Uterus (tissue), 4 donors: ENCODE measurements at places on chromosomes 6 and 20. TPM values are rescaled to one million over a fixed set of nuclear protein-coding genes. Genes with fewer than 3 reads are reported as not detected.

DNA sequence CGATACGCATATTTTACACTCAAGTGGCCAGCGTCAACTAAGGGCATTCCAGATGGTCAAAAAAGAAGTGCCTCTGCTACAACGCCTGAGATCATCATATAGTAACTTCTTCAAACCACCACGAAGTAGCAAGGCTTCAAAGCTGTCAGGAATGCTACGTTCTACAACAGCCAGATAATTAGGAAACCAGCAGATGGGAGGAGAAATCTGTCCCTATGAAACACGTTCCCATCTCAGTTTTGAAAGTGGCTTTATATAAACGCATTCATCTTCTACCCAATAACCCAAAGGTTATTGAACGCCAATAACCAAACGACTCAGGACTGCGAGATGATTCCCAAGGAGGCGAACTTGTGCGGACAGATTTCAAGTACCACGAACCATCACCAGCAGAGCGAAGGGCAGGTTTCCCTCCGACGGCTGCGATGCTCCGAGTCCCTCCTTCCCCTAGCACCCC lies 1.2 kb downstream of the ABHD12 start:
- no peak for DNase-seq

GRCh38 chr6:96899451-96899998 lies 1.8 kb upstream of the NDUFAF4 start:
- peak; percentile 17 for DNase-seq

The CRIP3 gene
- not detected for total RNA-seq

DNA sequence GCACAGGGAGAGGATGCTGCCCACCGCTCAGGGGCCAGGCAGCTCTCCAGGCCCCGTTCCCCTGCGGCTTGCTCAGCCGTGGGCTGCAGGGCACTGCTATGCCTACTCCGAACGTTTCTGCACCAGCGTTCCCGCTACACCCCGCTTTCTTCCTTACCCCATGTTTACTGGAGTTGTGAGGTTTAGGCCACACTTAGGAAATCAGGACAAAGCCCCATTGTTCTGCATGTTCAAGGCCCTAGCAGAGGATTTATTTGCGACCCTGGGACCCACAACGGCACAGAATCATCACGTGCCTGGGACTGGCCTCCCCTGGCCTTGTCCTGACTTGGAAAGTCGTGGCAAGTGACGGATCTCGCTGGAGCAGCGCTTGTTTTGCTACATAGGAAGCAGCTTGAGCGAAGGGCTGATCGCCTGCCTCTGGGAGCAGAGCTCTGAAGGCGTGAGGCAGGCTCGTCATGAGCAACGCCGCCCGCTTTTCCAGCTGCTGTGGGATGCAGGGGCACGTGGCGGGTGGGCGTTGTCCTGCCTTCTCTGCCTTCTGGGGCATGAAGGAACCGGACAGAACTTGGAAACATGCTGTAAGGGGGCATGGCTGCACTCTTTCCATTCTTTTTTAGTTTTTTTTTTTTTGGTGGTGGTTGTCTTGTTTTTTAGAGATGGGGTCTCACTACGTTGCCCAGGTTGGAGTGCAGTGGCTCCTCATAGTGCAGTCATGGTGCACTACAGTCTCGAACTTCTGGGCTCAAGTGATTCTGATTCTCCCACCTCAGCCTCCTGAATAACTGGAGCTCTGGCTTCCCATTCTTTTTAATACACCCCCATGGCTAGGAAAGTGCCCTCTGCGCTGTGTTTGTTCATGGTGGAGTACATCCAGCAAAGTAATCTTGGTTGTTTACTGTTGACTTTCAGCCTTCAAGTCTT lies 14.6 kb upstream of the TMEM181 start:
- DNase-seq = no peak

DNA sequence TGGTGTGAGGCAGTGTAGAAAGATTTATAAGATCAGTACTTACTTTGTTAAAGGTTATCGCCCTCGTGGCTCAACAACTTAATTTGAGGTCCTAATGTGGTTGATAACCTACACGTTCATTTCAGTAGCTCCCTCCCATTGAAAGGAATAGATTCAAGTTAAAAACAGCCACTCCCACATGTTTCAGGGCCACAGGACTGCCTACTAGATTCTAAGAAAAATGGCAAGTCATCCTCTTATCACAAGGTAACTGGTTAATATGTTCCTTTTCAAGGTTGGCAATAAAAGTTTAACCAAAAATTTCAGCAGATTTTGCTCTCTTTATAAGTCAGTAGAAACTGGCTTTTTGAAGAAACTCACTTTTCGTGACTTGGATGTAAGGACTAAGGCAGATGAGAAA lies 17.1 kb downstream of the GSTA2 start:
- DNase-seq = no peak

The PREX1 gene
- total RNA-seq = 10.0 TPM

GRCh38 chr20:49916146-49917002 lies 1.0 kb upstream of the SPATA2 start:
- no peak for DNase-seq

The RWDD2A gene
- 4.3 TPM for total RNA-seq

The RNF114 gene
- 118 TPM for total RNA-seq

DNA sequence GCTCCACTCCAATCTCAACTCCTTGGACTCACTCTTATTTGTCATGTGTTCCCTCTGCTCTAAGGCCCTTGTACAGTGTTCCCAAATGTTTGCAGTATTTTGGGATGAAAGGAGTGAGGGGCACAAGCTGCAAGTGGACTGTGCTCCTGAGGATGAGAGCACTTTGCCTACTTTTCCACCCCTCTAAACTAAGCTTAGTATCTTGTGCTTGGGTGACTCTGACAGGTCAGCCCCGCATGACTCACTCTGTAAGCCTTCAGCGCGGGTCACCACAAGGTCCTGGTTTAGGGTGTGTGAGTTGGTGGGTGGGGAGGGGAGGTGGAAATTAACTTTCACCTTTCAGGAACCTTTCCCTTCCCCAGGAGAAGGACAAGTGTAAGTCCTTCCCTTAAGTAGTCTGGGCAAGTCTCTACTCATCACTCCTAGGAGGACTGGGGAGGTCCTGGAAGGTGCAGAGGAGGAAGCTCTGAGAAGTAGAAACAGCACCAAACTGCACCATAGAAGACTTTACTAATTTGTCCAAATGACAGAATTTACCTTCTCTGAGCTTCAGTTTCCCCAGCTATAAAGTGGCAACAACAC lies 68.8 kb upstream of the EPB41L1 start:
- DNase-seq = no peak

DNA sequence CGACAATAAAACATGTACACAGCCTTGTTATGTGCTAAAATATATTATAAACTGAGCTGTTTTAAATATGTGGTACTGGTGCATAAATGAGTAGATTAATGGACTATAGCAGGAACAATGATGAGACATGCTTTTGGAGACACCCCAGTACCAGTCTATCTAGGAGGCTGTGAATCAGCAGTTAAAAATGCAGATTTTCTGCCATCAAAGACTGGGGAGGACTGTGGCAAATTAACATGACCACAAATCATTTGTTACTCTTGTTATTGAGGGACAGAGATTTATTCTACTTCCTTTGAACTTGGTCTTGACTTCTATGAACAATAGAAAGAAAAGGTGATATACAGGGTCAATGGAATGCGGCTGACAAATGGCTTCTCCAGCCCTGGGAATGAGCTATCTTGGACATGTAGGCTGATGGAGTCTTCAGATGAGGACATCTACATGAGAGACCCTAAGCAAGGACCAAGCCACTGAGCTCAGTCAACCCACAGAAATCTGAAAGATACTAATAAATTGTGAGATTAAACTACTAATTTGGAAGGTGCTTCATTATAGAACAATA lies 551.7 kb upstream of the GJE1 start:
- no peak for DNase-seq

GRCh38 chr6:118787724-118788423 lies 106.1 kb upstream of the ASF1A start:
- no peak for DNase-seq

- no peak for DNase-seq
These were observed 815.5 kb downstream of the BCKDHB start for GRCh38 chr6:80921861-80922460.

The SH3BGRL2 gene
- 24.6 TPM for total RNA-seq
